Stimulated activated CD8-positive, alpha-beta memory T cell treated with anti-CD3 and anti-CD28 coated beads, Interleukin-7, amount 100 ng/mL, for 1 hour (primary cell): ENCODE measurements at places on chromosomes 4 and X.

DNA sequence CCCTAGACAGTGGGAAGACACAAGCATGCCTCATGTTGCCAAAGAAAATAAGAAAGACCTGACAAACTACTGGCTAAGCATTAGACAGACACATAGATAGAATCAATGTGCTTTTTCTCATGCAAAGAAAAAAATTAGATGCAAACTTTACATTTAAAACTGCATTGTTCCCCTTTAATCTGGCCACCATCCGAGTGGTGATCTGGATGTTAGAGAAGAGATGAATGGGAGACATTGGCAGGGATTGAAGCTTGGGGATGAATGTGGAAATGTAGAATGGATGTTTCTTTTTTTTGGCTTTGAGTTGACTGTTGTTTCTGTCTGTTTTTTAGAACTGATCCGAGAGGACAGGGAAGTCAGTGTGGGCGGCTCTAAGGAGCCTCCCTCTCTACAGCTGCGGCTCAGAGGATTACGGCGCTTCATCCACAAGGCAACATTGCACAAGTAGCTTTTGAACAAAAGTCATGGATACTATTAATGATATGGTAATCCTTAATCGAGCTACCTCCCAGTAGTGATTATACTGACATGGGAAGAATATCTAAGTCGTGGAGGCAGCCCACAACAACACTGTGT is 53.0 kb downstream of the HELT start:
- DNase-seq, result no peak

GRCh38 chrX:24990535-24990934 is 25.2 kb downstream of the ARX start:
- no peak for DNase-seq

DNA sequence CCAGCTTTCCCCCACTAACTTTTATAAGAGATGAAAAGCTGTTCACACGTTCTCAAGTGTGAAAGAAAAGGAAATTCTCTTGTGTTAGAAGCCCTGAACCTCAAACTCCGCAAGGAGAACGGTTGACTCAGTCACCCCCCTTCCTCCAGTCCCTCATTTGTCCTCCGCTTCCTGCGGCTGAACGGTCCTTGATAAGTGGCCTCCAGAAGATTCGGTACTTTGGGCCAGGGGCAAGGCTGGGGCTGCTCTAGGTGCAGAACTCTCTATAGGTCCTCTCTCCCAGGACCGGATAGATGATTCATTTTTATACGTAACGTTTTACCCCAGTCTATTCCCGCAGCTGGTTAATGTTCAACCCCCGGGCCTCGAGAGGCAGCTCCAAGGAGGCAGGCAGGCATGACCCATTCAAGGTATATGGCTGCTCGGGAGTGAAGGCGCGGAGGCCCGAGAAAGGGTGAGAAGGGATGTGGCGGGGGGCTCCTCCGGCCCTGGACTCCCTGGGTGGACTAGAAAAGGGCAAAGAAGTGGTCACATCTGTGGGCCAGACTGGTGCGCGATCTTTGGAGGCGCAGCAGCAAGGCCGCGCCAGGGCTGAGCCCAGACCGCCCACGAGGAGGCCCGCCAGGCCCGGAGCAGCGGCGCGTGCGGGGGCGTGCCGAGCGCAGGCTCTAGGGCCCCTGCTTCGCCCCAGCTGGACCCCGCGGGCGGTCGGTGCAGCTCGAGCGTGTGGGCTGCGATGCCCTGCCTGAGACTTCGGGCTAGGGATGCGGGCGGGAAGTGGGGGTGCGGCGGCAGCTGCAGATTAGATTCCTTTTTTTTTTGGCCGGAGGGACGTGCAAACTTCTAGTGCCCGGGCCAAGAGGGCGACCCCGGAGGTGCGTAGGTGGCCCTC is 11.7 kb downstream of the PITX2 start:
- no peak for DNase-seq

DNA sequence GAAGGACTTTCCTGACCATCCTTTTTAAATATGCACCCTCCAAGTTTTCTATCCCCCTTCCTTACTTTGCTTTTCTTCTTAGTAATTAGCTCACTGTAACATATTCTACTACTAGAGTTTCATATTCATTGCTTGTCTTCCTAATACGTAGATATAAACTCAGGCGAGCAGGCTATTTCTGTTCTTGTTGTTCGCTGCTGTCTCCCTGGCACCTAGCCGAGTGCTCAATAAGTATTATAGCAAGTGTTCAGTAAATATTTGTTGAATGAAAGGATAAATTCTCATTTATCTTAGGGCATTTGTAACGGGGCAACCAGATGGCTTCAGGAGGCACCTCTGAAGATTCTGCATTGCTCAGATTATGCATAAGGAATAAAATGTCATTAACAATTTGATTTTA is 6.8 kb upstream of the RHOH start:
- no peak for DNase-seq

GRCh38 chr4:87425711-87426110 is 3.3 kb downstream of the NUDT9 start:
- no peak for DNase-seq

DNA sequence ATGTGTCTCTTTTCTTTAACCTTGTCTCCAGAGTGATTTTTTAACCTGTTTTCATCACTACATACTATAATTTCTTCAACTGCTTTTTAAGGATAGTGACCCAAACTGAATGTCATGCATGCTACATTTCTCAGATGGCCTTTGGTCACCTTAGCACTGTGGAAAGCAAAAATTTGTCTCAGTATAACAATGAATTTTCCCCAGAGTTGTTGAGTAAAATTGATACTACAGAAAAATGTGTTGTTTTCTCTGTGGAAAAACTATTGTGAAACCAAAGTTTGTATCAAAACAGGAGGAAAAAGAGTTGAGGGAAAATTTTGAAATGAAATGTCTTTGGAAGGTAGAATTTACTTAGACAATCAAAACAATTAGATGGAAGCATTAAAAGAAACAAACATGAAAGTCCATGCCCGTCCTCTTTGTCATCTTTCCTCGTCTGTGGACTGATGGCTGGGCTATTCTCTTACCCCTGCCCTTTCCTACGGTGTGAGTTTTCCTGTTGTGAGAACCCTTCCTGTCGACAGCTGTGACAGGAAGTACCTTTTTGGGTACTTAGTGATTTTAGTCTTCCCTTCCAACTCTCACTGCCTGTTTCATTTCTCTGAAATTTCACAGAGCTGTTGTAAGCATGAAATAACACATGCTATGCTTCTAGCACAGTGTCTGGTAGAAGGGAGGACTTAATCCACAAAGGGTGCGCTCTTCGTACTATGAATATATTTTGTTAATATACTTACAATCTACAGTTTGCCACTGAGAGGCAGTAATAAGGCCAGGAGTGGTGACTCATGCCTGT is 50.8 kb downstream of the LRP2BP start:
- no peak for DNase-seq

DNA sequence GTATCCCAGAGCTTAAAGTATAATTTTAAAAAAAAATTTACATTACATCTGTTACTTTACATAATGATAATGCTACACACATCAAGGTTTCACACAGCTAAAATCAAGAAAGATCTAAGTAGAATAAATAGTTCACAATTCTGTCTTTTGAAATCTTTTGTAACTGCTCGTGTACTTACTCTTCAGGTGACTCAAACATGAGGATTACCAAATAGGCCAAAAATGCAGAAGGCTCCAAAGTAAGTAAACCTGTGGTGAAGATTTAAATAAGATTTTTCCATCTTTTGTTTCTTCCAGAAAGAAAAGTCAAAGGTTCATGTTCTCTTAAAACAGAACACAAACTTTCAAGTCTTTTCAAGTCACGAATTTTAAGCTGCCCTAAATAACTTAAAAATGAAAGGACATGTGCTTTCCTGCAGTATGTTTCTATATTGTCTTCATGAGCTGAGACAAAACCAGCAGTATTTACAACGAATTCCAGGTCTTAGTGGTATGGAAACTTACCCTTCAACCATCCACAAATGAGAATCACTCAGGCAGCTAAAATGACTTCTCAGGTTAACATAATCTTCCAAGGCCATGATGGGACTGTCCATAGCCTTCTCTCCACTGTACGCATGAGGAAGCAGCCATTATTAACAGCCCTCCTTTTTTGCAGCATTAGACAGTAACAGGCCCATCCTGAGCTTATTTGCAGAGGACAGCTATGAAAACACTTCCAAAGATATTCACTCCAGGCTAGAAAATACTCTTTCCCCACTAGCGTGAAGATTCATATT is 172.8 kb upstream of the EDNRA start:
- DNase-seq, result no peak

GRCh38 chrX:119706616-119707015 is 13.6 kb upstream of the SEPTIN6 start:
- no peak for DNase-seq

- DNase-seq, result no peak
Observed at GRCh38 chr4:52051615-52052474, 741 bp downstream of the SPATA18 start.

DNA sequence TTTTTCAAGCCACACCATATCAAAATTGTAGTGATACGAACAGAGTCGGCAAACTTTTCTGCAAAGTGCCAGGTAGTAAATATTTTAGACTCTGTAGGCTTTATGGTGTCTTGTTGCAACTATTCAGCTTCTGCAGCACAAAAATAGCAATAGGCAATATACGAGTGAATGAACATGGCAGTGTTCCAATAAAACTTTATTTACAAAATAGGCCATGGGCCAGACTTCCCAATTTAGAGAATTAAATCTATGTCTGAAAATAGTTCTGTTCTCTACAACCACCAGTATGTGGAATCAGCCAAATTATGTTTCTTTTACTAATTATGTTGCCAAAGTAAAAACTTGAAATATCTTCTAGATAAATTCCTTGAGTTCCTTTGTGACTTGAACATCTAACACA is 56.5 kb downstream of the NCAPG start:
- no peak for DNase-seq

- no peak for DNase-seq
Observed at GRCh38 chrX:98523026-98523425, 1639.3 kb downstream of the RPA4 start.

DNA sequence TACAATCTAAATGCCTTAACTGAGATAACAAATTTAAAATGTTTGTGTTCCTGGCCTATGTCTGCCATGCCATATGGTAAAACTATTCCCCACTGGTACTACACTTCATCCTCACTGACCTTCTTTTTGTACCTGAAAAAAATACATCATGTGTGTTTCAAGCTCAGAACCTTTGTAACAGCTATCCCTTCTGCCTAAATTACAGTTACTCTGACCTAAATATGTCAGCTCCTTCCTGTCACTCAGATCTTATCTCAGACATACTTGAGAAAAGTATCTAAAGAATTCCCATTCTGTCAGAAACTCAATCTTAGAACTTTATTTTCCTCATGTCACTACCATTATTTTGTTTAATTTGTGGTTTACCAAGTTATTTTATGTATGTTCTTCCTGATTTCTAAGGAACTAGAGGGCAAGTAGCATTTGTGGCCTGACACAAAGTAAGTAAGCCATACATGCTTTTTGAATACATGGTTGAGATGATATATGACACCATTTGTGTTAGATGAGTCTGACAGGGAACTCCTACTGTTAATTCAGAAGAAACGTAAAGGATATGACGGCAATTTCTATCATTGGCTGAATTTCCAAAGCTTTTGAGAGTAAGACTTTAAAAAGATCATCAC is 456.5 kb upstream of the NDST3 start:
- DNase-seq, result no peak

DNA sequence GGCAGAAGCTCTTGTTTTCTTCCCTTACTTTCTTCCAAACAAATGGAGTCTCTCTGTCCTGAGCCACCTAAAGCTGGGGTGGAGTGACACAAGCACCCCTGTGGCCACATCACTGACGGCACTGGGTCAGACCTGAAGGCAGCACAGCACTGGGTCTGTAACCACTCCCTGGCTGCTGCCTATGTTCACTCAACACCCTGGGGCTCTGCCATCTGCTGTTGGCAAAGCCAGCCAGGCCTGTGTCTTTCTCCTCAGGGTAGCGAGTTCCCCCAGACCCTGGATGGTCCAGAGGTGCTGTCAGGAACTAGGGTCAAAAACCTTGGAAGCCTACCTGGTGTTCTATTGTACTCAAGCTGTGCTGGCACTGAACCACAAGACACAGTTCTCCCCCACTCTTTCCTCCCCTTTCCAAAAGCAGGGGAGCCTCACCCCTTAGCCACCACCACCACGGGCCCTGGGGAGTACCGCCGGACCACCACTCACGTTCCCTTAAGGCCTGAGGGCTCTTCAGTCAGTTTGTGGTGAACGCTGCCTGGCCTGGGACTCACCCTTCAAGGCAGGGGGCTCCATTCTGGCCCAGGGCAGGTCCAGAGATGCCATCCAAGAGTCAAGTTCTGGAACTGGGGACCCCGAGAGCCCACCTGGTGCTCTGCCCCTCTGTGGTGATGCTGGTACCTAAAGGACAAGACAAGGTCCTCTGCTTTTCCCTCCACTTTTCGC is 31.5 kb downstream of the TMEM271 start:
- no peak for DNase-seq

GRCh38 chr4:13306356-13306755 is 177.8 kb downstream of the RAB28 start:
- DNase-seq, result no peak

DNA sequence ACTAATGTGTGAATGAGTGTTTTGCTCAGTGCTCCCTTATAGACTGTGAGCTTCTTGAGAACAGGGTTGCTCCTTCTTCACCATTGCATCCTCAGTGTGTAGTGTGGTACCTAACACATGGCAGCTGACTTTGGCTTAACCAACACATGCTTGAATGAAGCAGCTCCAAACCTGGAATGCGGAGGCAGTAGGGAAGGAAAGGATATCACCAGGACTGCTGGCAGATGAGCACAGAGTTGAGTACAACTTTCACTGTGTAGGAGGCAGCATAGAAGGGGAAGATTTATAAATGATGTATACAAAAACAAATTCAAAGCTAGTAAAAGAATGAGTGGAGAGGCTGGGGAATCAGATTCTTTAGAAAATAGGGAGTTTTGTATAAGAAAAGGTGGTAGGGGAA is 174.3 kb downstream of the SLIT2 start:
- no peak for DNase-seq

DNA sequence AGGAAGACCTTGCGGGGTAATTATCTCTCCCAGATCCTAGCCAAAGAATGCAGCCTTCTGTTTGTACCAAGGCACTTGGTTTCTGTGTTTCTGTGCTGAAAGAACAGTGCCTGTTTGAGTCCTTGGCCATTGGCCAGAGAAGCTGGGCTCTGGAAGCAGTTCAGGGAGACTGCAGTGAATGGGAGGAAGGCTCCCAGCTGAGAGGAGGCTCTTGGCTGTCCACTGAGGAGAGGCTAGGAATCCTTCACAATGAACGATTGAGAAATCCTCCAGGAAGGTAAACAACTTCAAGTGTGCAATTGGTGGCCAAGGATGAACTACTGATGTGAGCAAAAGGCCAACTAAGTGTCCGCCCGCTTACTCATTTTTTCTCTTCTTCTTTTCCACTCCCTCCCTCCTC is 61.3 kb downstream of the HS3ST1 start:
- no peak for DNase-seq
